Left cardiac atrium (tissue), 4 donors: ENCODE measurements at places on chromosomes 4 and X. TPM values are rescaled to one million over a fixed set of nuclear protein-coding genes. Genes with fewer than 3 reads are reported as not detected.

The TRPC5OS gene
- 0.15 TPM for total RNA-seq

The PABPC4L gene
- total RNA-seq, result 1.1 TPM

The TNMD gene
- 0.77 TPM for total RNA-seq

The ATP8A1 gene
- 23.3 TPM for total RNA-seq

The MORC4 gene
- 5.3 TPM for total RNA-seq

The NLRP2B gene
- not detected for total RNA-seq

The ZNF827 gene
- 13.3 TPM for total RNA-seq

The NHSL2 gene
- total RNA-seq, result 6.1 TPM

The TMLHE gene
- 26.6 TPM for total RNA-seq

The ARHGEF6 gene
- 34.9 TPM for total RNA-seq

DNA sequence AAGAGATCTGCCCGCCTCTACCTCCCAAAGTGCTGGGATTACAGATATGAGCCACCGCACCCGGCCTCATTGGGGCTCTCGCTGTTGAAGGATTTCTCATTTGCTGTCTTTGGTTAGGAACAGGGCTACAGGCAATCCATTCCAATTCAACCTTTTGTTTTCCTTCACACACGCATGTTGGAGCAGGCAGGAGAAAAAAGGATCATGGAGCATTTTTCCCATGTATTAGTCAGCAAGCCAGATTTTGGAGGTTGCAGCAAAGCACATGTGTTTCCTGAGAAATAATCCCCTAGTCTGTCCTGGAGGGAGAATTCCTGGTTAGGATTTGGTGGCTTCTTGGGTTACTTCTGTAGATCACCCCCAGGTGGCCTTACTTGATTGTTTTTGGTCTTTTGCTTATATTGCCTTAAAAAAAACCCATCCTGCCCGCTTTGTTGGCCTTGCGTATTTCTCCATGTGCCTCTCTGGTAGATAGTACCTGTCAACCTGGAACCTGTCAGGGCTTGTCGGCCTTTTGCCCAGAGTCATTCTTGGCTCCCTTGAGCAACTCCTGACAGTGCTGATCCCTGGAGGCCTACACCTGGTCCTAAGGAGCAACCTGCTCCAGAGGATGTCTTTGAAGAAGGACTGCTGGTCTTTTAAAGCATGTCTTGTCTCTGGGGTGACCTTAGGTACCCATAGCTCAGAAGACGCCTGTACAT is 82.4 kb upstream of the CLCN4 start:
- DNase-seq, result no peak

DNA sequence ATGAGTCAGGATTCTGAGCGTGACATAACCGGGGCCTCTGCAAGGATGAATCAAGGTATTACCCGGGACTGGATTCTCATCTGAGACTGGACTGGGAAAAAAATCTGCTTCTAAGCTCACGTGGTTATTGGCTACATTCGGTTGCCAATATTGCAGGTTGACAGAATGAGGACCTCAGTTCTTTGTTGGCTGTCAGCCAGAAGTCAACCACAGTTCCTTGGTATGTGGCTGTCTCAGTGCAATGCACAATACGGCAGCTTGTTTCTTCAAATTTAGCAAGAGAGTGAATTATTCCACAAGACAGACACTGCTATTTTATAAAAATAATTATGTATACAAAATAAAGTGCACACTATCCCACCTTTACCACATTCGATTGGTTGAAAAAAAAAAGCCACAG is 424.2 kb downstream of the KLHL4 start:
- DNase-seq, result no peak

GRCh38 chrX:121851033-121851432 is 803.6 kb downstream of the GLUD2 start:
- no peak for DNase-seq

DNA sequence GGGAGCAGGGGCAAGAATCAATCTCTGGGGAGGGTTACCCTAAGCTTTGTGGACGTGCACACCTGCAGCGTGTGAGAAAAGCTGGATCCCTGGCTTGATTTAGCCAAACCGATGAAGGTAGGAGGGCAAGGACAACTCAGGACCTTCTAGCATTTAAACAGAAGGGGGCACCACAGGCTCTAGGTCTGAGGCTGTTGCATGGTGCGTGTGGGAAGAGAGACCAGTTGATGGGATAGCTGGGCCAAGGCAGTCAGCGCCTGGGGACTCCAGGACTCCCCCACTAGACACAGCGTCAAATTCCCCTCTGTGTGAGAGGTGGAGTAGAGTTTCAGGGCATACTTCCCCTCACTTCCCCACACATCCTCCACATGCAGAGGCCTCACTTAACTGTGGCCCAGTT is 4.3 kb downstream of the GABRQ start:
- DNase-seq, result no peak

DNA sequence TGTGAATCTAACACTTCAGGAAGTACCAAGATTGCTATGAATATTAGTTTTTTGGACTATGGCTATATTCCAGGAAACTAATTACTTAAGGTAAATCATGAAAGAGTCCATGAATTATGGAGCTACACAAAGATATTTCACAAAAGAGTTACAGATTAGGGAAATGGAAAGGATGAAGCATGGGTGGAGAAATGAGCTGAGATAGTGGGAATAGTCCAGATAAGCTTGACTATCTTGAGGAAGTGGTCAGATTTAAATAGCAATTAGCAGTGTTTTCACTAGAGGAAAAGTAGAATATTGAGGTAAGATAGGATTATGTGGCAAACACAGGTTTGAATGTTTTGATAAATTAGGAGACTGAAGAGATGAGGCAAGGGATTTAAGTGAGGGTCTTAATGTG is 42.1 kb upstream of the C1GALT1C1 start:
- DNase-seq, result no peak

GRCh38 chr4:8770518-8771257 is 101.0 kb downstream of the HMX1 start:
- peak; percentile 0 for DNase-seq

DNA sequence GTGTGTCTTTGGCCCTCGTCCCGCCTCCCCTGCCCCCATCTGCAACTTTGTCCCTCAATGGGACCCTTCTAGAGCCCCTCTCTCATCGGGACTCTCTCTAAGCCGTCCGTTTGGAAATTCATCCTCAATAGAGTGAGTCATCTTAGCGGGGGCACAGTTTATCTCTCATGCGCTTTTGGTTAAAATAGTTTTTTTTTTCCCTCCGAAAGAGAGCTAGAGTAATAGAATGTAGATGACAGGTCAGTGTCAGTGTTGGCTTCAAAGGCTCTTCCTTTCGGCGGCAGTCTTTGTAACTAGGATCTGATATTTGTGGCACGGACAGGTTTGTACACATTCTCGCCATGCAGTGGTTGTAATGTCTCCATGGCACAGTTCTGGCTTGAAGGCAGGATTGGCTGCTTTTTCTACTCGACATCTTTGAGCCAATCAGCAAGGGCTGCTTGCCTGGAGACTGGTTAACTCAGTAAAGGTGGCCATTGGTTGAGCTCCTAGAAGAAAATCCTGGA is 989 bp downstream of the N4BP2 start:
- peak; percentile 75 for DNase-seq

DNA sequence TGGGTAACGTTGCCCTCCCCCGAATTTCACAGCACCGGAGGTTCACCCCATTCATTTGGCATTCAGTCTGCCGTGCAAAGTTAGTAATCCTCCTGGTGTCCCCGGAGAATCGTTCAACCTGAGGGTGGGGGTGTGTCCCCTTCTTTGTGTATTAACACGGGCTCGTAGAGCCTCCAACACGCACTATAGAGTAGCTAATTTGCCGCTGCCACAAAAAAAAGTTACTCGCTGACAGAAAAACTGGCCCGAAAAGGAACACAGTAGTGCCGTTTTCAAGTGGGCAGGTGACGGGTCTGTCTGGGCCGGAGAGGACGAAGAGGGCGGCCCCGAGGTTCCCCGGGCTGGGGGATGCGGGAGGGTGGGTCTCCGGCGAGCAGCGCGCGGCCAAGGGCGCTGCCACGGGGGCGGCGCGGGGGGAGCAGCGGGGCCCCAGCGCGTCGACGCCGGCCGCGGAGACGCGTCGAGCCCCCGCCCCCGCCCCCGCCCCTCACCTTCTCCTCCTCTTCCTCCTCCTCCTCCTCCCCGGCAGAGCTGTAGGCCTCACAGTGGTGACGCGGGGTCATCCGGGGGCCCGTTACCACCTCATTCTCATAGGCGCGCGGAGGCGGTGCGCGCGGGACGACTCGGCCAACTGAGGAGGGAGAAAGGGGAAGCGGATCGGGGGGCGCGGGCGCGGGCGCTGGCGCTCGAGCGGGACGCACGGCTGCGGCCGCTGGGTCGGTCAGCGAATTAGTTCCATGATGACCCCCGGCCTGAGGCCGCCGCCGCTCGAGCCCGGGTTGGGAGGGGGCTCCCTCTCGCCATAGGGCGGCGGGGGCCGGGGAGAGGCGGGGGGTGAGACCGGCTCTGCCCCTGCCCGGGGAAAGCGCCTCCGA is 571 bp downstream of the CCNI start:
- peak; percentile 85 for DNase-seq

DNA sequence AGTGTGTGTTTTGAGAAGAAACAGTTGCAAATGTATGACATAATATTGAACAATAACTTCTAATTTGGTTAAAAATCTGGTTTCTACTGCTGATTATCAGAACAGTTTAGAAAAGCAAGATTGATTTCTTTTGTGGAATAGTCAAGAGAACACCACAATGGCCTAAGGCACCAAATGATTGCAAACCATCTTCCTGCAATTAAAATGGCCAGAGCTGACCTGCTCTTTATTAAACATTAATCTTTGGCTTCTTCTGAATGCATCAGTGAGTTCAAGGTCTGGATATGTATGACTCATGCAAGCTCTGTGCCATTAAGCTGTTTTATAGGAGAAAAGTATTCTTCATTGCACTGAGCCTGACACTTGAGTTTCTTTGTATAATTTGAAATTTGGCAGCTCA is 107.8 kb upstream of the PDHA2 start:
- DNase-seq, result no peak

DNA sequence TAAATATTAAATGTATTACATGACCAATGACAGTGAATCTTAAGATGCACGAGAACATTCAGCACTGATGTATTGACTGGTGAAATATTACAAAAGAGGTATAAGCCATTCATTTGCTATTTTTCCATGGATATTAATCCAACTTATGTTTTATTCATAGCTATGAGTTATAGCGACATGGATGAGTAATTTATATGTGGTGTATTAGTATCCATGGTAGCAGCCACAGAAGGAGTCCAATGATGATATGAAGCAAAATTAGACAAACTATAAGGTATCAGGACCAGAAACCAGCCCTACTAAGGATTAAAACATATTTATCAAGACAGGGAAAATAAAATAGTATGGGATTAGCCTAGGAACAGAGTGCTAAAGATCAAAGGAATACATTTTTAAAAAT is 50.7 kb downstream of the THAP9 start:
- DNase-seq, result no peak

DNA sequence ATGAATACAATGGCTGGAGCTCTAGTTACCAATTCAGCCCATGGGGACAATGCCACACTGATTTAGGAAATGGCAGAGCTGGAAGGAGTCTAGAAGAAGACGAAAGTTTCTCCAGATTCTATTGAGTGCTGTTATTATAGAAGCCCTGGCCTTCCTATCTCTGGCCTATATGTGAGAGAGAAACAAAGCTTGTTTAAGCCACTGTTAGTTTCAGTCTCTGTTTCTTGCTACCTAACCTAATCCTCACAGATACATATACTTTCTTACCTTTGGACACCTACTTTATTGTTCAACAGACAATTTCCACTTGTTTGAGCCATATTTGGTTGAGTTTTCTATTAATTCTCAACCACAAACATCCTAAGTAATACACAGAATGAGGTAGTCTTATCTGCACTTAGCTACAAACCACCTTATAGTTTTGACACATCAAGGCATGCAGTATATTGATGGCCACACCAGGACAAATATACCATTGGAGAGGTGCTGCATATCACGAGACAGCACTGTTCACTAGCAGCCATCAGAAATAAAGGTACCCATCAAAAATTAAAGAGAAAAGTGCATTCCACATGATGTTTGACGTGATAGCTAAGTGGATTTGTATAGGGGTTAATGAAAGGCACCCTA is 190.2 kb downstream of the SMIM20 start:
- no peak for DNase-seq

GRCh38 chr4:100838286-100838685 is 320.5 kb upstream of the EMCN start:
- DNase-seq, result no peak

GRCh38 chr4:57055886-57056285 is 54.3 kb downstream of the IGFBP7 start:
- peak; percentile 68 for DNase-seq

- DNase-seq, result peak; percentile 30
These were observed 76.5 kb upstream of the BCOR start for GRCh38 chrX:40174001-40174853.

- no peak for DNase-seq
These were observed 130.8 kb upstream of the NPY2R start for GRCh38 chr4:155077452-155078229.

DNA sequence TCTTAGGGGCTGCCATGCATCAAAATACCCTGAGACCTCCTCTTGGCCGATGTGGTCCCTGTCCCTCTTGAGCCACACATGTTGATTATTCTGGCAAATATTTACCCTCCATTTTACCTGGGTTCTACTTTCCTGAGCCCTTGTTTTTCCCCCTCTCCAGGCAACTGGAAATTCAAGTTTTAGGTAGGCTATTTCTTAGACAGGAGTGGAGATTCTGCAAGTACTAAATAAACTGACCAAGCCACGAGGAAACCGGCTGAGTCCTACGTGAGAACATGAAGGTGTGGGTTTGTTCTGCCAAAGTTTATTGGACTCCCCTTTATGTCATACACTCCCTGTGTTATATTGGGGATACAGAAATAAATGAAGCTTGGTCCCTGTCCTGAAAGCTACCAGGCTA is 88.1 kb downstream of the RTL5 start:
- DNase-seq, result no peak

GRCh38 chrX:12970691-12971202 is 4.2 kb upstream of the TMSB4X start:
- DNase-seq, result no peak

- no peak for DNase-seq
These were observed 22.0 kb downstream of the MTMR1 start for GRCh38 chrX:150715184-150715583.

- no peak for DNase-seq
These were observed 66.2 kb downstream of the BEX3 start for GRCh38 chrX:103442536-103442901.

DNA sequence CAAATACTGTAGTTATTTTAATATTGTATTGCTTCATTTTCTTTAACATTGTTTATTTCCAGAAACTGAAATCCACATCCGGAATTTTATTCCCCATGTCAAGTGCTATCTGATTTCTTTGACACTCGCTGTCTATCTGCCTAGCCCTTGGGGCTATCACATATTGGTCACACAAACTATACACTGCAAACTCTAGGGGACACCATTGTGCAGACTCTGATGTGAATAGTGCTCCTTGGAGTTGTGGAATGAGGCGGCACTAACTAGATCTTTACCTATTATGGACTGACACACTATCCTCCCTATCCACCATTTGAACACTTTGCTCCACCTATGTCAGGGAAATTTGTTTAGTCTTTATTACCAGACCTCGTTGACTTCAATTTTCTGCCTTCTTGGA is 534.5 kb downstream of the GLUD2 start:
- DNase-seq, result no peak

GRCh38 chr4:25938787-25939186 is 24.8 kb downstream of the SMIM20 start:
- peak; percentile 47 for DNase-seq
